ENCODE measurements at places on chromosomes 12 and 14.

GRCh38 chr12:128339631-128340030 lies 72.7 kb downstream of the TMEM132C start:
- no peak for DNase-seq

DNA sequence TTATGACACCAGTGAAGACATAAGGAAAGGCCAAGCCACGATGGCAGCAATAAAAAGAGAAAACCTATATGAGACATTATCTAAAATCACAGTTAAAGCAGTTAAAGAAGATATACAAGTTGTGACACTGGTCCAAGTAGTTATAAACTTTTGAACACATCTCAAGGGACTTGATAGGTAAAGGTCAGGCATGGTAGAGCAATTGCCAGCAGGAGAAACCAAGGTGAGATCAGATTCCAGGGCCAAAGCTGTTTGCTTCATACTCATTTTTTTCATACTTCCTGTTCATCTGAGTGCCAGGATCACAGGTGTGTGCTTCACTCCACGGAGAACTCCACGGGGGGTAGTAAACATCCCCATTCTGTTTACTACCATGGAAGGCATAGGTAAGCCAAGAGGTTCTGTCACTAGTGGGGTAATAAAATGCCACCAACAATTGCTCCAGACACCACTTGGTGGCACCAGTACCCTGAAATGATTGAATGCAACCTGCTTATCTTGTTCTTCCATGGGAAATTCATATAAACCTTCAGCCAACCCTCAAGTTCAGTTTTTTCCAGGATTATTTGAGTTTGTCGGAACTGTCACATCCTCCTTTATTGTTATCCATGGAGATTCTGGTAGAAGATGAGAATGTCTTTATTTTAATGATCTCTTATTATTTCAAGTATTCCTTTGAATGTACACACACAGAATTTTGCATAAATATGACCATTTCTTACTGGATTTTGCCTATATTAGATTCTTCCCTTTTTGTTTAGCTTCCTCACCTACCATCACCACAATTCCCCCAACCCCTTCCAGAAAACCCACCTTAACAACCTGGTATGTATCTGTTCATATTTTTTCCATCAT lies 59.2 kb upstream of the TSPAN8 start:
- no peak for DNase-seq

GRCh38 chr14:23153851-23154796 lies 29.3 kb downstream of the SLC7A8 start:
- peak; percentile 78 for DNase-seq

- no peak for DNase-seq
These were observed 11.0 kb downstream of the GCH1 start for GRCh38 chr14:54891471-54892245.

DNA sequence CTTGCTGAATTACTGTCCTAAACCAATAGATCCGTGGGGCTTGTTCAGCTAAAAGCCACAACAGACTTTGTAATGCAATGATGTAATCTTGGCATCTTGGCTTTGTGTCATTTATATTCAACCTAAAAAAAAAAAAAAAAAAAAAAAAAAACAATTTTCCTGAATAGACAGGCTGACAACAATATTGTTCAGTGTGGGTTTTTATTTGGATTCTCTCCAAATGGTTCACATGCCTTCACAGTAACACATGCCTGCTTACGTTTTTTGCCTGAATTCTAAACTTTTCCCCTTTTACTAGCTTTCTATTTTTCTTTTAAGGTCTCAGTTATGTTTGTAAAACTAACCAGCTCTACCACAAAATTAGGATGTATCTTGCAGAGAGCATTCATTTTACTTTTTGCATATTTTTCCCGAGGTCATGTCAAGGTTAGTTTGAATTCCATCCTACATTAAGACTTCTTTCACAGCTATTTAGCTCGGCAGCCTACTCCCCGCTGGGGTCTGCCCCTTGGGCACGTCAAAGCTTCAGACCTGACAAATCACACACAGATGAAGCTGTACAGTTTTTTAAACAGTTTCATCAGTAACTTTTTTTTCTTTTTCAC lies 213.7 kb upstream of the NPAS3 start:
- no peak for DNase-seq

GRCh38 chr14:96145116-96145864 lies 59.3 kb upstream of the BDKRB2 start:
- DNase-seq = no peak

DNA sequence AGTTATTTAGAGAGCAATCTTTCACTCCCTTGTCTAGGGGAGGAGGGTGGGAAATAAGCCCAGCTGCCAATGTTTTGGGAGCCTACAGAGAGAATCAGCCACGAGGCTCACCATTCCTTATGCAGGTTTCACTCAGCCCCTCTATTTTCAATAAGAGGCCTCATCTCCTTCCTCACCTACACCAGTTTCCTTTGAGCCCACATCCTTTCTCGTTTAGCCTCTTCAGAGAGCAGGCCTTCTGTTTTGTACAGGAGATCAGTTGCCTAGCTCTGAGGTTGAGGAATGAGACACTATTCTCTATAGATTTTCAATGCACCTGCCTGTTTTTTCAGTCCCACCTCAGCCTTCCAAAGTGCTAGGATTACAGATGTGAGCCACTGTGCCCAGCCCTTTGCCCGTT lies 17.9 kb downstream of the SNAPC1 start:
- no peak for DNase-seq

DNA sequence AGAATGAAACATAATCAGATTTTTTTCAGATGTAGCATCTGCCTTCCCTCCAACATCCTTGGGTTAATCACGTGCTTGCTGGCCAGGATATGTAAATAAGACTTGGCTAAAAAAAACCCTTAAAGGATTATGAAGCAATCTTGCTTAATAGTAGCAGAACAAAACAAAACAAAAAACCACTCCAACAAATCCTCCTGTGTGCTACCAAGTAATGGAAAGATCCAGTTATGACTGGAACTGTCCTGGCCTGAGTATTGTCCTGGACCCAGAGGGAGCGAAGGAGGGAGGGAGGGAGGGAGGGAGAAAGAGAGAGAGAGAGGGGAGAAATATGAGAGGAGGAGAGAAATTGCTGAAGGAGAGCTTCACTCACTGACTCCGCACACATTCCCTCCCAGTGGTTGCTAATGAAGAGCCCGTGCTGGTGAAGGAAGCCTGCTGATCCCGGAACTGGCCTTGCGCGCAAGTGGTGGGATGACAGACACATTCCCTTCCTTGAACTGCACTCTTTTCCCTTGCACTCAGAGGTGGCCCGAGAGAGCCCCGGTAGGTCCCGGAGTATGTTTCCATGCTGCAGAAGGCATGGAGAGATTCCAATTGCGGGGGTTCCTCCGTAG lies 57.2 kb downstream of the HMGA2 start:
- no peak for DNase-seq

DNA sequence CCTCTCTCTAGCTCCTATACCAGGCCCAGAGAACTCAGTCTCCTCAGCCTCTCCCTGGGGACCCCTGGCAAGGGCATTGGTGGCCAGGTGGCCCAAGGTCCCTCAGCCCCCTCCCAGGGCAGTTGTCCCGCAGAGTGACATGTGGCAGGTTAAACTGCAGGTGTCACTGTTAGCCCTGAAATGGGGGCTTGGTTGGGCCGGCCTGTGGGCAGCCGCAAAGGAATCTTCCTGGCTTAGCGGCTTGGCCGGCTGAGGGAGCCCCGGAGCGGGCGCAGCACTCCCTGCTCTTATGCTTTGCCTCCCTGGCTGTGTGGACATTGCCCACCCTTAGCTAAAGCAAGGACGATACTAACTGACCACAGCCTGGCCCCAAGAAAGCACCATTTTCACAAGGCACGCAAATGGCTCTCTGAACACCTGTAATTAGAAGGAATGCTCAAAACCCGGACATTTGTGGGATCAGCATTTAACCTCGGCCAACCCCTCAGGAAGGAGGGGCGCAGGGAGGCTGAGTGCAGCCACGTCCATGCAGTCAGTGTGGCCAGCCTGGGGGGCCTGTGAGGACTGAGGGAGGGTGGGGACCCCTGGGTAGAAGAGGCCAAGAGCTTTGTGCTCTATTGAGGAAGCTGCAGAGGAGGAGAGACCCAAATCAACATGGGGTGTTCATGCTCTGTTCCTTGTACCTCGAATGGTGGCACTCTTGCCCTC lies 82.2 kb downstream of the PAPOLA start:
- no peak for DNase-seq

DNA sequence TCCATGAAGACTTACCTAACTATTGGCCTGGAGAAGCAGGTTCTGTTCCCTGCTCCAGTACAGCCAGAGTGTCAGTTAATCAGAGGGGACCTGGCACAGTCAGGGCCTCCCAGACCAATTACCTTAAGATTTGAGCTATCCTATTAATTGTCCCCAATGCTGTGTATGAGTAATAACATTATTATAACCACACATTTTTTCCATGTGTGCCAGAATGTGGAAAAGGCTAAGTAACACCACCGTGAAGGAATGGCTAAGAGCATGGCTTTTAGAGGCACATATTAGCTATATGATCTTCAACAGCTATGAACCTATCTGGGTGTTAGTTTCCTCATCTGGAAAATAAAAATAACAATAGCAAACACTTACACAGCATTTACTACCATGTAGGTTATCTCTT lies 111.1 kb upstream of the RAP1B start:
- DNase-seq = no peak

DNA sequence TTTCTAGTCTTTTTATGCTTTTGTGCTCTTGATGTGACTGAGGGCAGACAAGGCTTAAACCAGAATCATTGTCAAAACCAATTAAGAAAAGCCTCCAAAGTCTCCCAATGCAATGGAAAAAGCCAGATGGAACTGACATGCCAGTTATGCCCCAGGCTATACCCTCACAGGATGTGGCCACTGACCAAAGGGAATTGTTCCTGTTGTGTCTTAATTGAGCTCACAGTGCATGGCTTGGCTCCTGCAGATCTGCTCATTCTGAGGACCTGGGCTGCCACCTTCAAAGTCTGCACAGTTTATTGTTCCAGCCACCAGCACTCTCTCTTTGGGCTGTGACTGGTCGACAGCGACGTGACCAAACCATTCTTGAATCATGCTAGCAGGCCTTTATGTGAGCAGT lies 17.1 kb upstream of the BICD1 start:
- no peak for DNase-seq

GRCh38 chr12:94889445-94890210 lies 113.9 kb downstream of the NDUFA12 start:
- DNase-seq = no peak

- DNase-seq = no peak
These were observed 460.6 kb upstream of the FOXG1 start for GRCh38 chr14:28305938-28306337.

DNA sequence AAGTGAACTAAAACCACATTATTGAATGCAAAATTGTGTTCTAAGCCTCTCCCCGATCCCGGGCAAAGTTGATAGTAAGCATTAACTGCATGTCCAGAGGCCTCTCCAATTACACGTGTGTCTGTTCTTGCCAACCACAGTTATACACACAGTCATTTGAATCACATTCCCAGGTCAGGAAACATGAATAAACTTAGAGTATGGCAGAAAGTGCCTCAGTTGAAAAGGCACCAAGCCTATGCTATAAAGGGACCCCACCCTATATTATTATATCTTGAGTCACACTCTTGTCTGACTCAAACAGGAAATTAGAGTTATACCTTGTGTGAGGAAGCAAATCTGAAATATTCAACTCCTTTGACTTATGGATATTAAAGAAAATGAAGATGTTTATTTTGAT lies 128.3 kb upstream of the STXBP6 start:
- no peak for DNase-seq

DNA sequence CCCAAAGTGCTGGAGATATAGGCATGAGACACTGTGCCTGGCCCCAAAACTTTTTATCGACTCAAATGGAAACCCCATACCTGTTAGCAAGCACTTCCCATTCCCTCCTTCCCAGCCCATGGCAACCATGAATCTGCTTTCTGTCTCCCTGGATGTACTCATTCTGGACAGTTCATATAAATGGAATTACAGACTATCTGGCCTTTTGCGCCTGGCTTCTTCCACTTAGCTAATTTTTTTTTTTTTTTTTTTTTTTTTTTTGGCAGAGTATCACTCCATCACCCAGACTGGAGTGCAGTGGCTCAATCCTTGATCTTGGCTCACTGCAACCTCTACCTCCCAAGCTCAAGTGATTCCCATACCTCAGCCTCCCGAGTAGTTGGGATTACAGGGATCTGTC lies 134.5 kb upstream of the MED13L start:
- DNase-seq = no peak

DNA sequence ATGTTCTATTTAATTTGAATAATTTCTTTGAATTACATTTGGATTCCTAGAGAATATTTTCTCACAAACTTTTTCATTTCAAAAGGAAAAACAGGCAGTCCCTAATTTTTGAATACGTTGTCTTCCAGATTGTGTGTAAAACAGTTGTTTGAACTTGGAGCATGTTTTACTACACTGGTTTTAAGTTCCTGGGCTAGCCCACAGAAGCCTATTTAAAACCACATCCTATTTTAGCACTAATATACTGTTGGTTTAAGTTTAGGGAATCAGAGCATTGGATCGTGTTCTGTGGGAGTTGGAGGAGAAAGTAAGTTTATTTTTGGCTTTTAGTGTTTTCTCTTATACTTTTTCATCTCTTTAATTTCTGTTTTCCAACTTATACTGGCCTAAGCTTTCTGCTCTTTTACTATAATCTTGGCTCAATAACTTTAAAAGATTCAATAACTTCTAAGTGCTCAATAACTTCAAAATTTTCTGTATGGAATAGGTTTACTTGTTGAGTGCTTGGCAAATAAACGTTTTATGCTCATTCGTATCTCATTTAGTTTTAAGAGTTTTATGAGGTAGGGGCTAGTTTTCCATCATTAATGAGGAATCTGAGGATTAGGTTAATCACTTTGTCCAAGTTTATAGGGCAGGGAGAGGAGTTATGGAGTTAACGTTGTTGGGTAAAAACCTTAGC lies 14.9 kb downstream of the LEMD3 start:
- no peak for DNase-seq

DNA sequence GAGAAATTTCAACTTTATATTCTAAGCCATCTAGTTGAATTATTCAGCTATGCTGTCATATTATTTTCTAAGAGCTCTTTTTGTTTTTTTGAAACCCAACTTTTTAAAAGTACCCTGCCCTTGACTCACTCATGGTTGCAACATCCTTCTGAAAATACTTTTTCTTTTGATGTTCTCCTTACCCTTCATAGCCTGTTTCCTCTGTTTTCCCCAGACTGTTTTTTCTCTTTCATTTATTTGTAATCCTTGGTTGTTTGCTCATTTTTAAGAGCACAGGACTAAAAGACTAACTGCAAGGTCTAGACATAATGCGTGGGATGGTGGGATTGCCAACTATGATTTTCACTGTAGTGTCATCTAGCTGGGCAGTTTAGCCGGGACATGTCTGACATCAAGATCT lies 21.2 kb upstream of the CDKL1 start:
- no peak for DNase-seq

DNA sequence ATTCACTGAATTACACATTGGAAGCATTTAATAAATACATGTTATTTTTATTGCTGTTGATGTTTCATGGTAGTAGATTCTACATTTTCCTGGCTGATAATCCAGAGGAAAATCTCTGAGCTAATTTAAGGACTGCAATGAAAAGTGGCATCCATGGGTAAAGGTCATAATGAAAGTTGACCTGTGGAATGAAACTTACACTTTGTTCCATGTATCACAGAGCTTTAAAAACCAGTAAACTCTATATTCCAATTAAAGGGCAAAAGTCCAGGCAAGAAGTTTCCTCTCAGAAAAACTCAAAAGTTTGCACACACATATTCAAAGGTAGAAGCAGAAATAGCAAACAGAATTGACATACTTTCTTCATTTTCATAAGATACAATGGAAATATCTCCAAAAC lies 44.8 kb upstream of the MYF6 start:
- no peak for DNase-seq

- DNase-seq = no peak
These were observed 378.8 kb upstream of the DCN start for GRCh38 chr12:91561301-91561957.

Measured in thoracic aorta (tissue), 2 donors.